Kidney epithelial cell (primary cell): ENCODE measurements at places on chromosomes 13 and 19. TPM values are rescaled to one million over a fixed set of nuclear protein-coding genes. Genes with fewer than 3 reads are reported as not detected.

GRCh38 chr19:33134571-33135041 is 2.7 kb downstream of the WDR88 start:
- no peak for DNase-seq

DNA sequence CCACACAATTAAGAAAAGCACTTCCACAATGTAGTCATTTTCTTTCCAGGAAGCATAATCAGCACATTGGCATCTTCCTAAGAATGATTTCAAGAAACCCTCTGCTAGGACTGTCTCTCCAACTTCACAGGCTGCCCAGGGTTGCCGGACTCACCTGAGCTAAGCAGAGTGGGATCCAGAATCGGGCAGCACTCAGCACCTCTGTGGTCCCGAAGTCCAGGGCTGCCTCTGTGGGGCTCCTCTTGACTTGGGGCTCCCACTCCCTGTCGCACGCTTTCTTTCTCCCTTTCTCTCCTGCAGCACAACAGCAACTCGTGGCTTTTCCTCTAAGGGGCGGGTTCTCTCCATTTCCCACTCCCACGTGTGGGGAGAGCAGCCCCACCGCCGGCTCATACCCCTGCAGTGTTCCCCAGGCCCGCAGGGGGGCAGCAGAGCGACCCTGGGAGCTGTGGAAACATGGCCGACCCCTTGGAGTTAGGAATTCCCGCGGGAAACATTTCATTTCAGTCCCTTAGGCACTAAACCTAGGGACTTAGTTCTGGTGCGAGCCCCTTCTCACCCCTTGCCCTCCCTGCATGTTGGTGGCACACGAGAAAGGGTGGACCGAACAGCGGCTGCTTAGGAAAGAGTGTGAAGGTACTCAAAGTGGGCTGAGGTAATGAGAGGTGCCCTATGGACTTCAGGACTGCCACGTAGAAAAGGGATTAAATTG is at the start of gene TMEM272:
TSS of gene TMEM272 (minus strand) at position 316 of the 712 bp plus-strand sequence. CDS start 6,647 bp downstream, outside the sequence.
- DNase-seq = no peak

CATSPERD gene
- not detected in 2 replicates for total RNA-seq

DNA sequence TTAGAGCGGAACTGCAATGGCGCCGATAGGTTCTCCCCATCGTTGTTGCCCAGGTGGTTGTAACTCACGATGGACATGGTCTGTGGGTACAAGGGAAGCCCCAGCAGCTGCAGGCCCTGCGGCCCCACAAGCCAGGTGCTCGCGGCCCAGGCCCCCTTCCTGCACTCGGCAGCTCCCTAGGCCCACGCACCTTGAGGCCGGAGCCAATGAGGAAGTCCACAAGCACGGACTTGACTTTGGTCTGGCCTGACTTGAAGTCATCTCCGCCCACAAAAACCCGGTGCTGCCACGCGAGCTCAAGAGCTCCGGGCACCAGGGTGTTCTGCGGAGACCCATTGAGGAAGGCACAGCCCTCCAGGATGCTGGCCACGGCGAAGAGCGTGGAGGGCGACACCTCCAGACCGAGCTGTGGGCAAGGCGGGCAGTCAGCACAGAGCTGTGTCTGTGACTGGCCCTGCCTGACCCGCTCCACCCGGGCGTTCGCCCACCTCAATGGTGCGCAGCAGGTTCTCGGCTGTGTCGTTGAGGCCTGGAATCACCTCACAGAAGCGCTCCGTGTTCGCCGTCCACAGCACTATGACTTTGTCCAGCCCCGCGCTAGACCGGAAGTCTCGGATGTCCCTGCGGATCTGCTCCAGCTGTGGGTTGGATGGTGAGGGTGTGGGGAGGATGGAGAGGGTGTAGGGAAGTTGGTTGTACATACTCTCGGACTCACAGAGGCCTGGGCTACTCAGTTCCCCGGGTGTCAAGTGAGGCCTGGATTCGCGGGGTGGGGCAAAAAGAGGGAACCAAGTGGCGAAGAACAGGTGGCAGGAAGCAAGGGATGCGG is 1.9 kb downstream of the ISYNA1 start:
- DNase-seq = no peak

DNA sequence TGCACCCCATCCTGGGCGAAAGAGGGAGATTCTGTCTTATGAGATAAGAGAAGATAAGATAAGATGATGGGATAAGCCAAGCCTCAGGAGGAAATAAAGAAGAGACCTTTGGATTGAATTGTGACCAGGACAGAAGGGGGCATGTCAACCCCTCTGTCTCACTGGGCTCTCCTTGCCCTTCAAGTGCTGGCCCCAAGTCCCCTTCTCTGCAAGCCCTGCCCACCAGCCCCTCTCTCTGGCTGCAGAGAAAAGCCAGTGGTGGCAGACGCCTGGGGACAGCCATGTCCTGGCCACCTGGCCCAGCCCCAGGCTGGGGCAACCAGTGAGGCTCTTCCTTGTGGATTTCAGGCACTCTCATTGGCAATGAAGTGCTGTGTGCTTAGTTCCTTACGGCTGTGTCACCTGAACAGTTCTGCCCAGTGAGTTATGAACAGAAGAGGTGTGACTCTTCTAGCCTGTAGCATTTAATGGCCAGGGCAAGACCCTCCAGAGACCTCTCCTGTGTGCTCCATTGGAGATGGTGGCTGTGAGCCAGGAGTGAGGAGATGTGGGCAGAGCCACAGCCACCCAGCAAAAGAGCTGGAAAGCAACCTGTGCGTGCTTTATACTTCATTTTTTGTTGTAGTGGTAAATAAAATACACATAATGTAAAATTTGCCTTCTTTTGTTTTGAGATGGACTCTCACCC is 6.1 kb upstream of the BTBD2 start:
- no peak for DNase-seq

DNA sequence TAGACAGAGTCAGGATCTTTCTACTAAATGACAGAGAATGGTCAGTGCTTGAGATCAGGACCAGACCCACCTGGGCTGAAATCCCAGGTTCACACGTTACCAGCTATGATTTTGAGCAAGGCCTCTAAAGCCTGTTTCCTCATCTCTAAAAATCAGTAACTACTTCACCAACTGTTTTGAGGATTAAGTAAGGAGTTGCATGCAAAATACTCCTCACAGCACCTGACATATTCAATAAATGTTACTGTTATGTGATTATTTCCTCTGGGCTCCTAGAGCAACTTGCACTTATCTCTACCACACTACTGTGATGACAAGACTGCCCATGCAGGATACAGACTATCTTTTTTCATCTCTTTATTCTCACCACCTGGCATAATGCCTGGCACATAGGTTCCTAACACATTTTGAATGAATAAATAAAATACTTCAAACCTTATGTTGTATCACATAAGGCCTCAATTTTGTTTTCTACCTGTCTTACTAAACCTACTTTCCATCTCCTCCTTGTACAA is 1.8 kb downstream of the KATNAL1 start:
- no peak for DNase-seq

GRCh38 chr13:110625771-110626321 is 10.5 kb downstream of the NAXD start:
- no peak for DNase-seq

- DNase-seq = no peak
Observed at GRCh38 chr13:49635599-49636433, 7.5 kb downstream of the ARL11 start.

ZNF285 gene
- total RNA-seq = 3.8 and 5.1 TPM in 2 replicates

DNA sequence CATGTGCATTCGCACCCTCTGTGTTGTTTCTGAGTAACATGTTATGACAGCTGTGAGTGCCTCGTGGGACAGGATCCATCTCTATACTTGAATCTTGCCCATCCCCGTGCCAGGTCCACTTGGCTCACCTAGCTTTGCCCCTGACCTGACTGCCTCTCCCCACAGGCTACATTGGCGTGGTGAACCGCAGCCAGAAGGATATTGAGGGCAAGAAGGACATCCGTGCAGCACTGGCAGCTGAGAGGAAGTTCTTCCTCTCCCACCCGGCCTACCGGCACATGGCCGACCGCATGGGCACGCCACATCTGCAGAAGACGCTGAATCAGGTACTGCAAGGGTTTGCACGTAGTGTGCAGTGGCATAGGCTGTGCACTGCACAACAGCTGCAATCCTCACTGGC is 53.2 kb downstream of the TMED1 start:
- DNase-seq = no peak

DNA sequence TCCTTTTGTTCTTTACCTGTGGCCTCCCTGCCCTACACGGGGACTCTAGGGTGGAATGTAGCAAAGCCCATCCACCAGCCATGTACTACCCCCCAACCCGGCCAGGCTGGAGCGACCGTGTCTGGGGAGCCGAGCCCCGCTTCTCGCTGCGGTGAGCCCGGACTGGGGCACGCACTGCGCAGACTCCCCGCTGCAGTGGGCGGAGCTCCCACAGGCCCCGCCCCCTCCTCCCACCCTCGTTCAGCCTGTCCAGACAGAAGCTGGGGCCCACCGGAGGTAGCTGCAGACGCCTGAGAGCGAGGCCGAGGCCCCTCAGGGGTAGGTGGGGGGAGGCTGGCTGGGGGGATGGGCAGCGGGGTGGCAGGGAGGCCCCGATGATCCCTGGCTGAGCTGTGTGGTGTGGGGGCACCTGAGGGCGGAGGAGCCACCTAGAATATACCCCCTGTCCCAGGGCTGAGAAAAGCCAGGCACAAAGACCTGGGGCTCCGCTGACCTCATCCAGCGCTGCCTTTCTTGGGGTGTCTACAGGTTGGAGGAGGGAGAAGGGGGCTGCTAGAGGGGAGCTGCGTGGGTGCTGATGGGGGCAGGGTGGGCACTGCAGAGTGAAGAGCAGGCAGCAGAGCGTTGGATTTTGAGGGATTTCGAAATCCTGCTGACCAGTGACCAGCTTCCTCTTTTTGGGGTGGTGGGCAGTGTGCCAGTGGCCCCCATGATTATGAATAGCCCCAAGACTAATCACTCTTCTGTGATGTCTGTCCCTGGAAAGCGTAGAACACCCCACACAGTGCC is 17.3 kb downstream of the PLD3 start:
- DNase-seq = no peak

- DNase-seq = no peak
Observed at GRCh38 chr13:73715114-73715910, 418.9 kb downstream of the KLF12 start.
